ENCODE measurements at places on chromosomes 2 and 18.

DNA sequence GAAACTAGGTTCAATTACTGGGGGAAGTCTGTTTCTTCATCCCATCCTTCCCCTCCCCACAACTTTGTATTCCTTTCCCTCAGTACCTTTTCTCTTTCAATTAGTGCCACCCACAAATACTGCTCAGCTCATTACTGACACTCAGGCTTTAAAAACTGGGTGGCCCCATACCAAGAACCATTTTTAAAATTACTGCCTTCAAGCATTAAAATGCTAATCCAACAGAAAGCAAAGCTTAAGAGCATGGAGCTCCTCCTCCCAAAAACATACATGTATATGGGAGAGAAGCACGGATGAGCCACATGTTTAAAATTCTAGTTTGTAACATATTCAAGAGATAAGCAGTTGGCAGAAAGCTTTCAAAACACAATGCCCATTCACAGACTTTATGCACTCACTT lies 44.0 kb downstream of the IRS1 start:
- DNase-seq = no peak

DNA sequence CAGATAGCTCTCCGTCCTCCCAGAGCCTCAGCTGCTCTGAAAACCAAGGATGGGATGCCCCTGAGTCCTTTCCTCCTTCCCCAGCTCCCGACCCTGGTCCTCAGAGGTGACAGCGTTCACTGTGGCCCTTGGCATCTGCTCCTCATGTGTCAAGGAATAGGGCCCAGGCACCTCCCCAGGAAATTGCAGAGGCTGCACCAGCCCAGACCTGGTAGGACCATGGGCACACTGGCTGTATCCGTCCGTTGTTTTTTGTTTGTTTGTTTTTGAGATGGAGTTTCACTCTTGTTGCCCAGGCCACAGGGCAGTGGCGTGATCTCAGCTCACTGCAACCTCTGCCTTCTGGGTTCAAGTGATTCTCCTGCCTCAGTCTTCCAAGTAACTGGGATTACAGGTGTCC lies 37.5 kb upstream of the SLC66A3 start:
- DNase-seq = no peak

DNA sequence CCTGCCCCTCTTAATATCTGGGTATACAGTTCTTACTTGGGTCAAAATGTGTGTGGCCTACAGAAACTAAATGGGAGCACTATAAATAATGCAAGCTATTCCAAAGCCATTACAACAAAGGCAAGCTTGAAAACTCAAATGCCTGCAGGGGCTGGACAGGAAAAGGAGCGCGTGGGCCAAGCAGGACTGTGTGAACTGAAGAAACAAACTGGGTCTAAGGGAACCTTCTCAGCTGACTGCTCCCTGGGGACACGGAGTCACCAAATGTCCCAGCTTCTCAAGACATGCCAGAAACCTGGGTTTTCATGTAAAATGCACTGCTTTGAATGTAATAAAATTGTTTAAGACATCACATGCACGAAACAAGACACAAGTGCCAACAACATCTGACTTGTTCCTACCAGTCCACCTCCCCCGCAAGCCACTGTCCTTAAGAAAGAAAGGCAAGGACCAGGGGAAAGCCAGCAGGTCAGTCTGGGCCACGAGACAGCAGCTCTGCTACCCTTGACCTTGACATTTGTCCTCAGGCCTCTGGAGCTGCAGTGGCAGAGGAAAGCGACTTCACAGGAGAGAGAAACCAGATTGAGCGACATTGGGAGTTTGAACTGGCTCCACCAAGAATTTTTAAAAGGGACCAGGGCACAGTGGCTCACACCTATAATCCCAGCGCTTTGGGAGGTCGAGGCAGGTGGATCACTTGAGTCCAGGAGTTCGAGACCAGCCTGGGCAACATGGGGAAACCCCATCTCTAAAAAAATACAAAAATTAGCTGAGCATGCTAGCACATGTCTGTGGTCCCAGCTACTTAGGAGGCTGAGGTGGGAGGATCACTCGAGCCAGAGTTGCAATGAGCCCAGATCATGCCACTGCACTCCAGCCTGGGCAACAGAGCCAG lies 89.7 kb upstream of the SH3BP4 start:
- no peak for DNase-seq

DNA sequence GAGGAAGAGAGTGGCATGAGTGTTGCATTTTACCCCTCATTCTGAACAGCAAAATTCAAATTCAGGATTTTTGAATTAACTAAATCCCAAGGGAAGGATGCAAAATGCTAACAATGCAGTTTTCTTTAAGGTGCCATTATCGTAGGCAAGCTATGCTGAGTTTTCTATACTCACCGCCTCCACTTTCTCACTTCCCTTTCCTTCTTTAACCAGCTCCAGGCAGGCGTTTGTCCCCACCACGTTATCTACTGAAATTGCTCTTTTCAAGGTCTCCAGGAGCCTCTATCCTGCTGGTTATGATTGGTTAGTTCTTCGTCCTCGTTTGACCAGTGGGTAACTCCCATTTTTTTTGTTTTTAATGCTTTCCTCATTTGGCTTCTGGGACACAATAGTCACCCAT lies 1.8 kb upstream of the CPO start:
- DNase-seq = no peak

DNA sequence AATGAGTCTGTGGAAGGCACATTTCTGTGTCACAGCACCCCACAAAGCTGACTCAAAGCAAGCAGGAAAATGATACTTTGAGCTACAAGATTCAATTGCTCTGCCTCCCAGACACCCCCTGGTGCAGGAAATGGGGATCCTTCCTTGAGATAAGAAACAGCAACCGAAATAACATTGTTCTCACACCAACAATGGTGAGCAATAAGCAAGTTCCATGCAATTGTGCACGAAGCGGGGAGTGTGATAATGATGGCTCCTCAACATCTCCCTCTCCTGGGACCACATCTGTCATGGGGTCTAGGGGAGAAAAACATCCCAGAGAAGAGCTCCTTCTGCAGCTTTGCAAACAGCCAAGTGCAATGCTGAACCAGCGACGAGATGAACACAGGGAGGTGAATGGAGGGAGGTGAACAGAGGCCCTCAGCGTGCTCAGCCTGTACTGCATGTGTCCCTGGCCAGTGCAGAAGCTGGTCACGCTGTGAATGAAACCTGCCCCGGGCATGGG lies 67.7 kb downstream of the PDCL3 start:
- DNase-seq = no peak

DNA sequence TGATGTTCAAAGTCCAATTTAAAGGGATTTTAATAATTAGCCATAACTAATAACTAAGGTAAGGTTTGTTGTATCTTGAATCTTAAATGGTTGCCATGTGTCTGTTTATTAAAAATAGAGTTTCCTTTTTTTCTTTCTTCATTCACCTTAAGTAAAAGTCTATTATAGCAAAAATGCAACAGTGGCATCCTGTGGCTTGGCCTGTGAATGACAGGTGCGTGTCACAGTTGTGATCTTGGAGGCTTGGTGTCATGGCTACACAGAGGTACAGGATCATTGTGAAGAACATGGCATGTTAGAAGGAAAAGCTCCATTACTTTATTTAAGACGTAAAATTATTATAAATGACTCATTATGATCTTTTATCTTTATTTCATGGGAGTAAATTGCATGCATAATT lies 246.1 kb downstream of the BCL2 start:
- DNase-seq = no peak

DNA sequence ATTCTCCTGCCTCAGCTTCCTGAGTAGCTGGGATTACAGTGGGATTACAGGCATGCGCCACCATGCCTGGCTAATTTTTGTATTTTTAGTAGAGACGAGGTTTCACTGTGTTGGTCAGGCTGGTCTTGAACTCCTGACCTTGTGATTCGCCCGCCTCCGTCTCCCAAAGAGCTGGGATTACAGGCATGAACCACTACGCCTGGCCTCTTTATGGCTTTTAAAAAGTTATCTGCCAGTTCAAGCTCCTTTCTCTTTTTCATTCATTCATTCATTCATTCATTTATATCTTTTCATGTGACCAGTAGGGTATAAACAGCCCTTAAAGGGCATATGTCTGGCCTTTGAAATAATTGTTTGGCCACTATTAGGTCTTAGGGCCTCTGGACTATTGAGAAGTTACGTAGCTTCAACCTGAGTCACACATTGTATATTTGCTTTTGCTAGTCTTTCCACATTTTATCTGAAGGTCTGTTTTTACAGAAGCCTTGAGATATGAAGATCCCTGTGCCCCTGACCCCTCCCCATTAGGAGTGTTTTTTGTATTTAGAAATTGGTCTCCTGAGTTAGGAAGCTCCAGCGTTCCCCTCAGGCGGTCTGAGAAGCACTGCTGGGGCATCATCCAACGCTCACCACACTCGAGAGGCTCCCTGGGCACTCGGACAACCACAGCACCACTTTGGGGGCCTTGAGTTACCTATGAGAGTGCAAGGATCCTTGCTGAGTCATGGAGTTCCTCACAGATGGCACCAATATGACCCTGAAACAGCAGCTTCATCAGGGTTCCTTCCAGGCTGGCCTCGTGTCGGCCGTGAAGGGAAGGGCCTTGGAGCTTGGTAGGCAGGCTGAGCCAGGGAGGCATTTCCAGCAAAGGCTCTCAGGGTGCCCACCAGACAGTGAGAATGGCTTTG lies 21.8 kb downstream of the FZD5 start:
- DNase-seq = no peak

- DNase-seq = no peak
Measured at GRCh38 chr2:72561621-72562318, 264.1 kb downstream of the EXOC6B start.

DNA sequence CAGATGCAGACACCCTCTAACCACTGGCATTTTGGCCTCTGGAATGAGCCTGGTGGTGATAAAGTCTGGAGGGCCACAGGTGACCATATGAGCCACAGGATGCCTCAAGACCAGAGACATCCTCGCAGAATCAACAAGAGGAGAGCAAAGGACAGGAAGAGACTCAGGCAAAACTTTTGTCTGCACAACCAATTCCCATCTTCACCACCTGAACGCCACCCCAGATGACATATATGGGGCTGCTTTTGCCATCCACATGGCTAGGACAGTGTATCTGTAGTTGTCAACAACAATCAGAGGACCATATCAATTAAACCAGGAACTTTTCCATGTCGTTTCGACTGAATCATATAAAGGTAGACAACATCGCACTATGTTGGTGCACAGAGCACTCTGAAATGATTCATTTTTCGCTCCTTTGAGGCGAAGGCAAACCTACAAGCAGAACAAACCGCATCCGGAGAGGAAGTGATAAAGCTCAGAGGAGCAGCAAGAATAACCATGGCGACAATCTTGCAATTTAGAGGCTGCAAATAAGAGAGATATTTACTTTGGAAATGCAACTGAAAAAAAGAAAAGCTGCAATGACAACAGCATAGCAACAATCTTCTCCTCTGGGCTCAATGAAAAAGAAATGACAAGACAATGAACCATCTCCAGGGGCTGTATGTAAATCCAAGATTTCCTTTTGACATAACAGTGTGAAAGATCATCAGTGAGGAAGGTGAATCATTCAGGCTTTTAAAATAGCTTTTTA lies 204.5 kb downstream of the ARL4C start:
- no peak for DNase-seq

DNA sequence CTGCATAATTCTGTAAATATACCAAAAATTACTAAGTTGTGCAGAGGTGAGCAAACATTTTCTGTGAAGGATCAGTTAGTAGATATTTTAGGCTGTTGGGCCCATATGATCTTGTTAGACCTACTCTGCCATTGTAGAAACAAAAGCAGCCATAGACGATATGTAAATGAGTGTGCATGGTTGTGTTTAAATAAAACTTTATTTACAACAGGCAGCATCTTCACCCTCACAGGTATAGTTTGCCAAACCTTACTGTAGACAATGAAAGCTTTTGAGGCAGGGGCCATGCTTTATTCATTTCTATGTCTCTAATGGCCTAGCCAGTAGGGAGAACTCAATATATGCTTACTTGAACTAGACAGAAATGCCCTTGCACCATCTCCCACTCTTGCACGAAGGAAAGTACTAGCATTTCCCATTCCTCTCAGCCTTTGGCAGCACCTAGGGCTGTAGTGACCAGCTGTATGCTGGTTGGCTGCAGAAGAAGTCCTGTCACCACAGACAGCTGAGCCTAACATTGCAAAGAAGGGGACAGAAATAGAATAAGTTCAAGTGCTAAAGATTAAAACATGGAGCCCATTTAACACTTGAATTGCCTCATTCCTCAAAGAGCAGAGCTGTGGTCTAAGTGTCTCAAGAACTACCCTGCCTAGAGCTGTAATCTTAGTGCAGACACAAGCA lies 305.1 kb upstream of the MGAT5 start:
- DNase-seq = no peak

GRCh38 chr2:127326289-127326945 lies 32.5 kb upstream of the ERCC3 start:
- no peak for DNase-seq

GRCh38 chr2:231617059-231617926 lies 24.6 kb downstream of the TEX44 start:
- no peak for DNase-seq

DNA sequence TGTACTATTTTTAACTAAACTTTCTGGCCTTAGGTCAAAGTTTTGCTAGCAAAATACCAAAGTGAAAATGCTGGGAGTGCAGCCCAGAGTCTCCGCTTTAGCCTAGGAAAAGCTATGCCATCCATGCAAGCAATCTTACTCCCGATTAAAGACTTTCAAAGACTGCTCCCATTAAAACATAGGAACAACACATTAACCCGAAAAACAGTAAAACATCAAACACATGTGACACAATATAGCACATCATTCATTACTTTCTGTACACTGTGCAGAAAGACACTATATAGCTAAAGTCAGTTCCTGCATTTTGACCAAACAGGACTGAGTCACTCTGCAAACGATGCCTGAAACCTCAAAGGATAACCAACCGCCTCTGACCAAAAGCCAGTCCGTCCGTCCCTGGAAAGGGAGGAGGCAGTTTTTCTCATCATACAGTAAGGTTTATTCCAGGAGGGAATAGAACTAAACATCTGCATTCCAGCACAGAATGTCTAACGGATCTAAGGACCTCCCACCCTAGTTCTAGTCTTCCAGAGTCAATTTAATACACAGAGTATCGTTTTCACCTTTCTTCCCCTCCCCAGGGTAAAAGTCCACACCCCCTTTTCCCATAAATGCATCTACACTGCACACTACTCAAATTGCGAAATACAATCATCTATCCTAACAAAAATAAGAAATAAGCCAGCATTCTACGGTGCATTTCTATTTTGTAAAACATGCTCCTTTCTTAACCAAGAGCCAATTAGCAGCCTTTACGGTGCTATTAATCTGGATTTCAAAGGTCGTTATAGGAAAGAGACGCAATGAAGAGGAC lies 1.7 kb downstream of the ROCK2 start:
- DNase-seq = no peak

DNA sequence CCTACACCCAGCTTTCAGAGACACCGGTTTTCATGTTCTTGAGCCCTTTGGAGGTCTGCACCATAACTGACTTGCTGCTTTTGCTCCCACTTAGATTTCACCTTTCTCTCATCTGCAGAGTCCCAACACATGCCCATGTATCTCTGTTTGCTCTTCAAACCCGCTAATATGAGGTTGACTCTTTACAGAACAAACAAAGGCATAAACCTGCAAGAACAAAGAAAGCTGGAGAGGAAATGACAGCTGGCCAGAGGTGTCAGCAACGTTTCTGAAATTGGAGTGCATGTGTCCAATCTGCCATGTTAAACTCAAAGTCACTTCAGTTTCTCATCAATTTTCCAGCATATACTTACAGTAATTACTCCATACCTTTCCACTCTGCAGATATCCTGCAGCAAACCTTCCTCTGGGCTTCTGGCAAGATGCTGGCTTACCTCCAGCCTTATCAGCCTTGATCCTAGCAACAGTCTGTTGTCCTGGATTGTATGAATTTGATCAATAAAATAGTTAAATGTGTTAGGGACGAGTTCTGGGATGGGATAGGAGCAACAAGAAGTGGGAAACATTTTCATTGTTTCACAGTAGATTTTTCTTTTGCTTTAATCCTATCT lies 157.4 kb downstream of the FHOD3 start:
- DNase-seq = no peak

Measured in smooth muscle cell of the brain vasculature (primary cell).